ENCODE measurements at places on chromosomes 7 and 10. TPM values are rescaled to one million over a fixed set of nuclear protein-coding genes. Genes with fewer than 3 reads are reported as not detected.

SFRP4 gene
- 82.7 TPM for total RNA-seq

MEIG1 gene
- total RNA-seq, result not detected

UBE3C gene
- 52.3 TPM for total RNA-seq

MGAM2 gene
- 0.10 TPM for total RNA-seq

DYDC2 gene
- 3.1 TPM for total RNA-seq

CYTH3 gene
- total RNA-seq, result 26.9 TPM

MRPS17 gene
- 18.5 TPM for total RNA-seq

AGK gene
- total RNA-seq, result 43.7 TPM

KIAA1549 gene
- 11.1 TPM for total RNA-seq

WEE2 gene
- 0.30 TPM for total RNA-seq

NEURL1 gene
- 7.3 TPM for total RNA-seq

CNOT4 gene
- 26.4 TPM for total RNA-seq

NKX2-3 gene
- not detected for total RNA-seq

MYL10 gene
- total RNA-seq, result not detected

KIF11 gene
- total RNA-seq, result 14.4 TPM

GPNMB gene
- 47.6 TPM for total RNA-seq

FAM237B gene
- total RNA-seq, result not detected

PEX1 gene
- 46.4 TPM for total RNA-seq

NPY4R2 gene
- 0.89 TPM for total RNA-seq

PCBD1 gene
- 76.1 TPM for total RNA-seq

LEP gene
- total RNA-seq, result 0.06 TPM

C7orf25 gene
- 5.8 TPM for total RNA-seq

NAT16 gene
- 0.40 TPM for total RNA-seq

ACSM6 gene
- total RNA-seq, result not detected

EN2 gene
- total RNA-seq, result not detected

MAT1A gene
- total RNA-seq, result 0.44 TPM

CDC14C gene
- not detected for total RNA-seq

EPO gene
- 0.28 TPM for total RNA-seq

FAM25G gene
- not detected for total RNA-seq

GPRIN2 gene
- 9.3 TPM for total RNA-seq

DNAJC12 gene
- total RNA-seq, result 15.7 TPM

GRID1 gene
- 7.6 TPM for total RNA-seq

GNGT1 gene
- not detected for total RNA-seq

PNLIPRP3 gene
- total RNA-seq, result not detected

CALHM1 gene
- total RNA-seq, result 0.06 TPM

CYP3A7 gene
- total RNA-seq, result 1.3 TPM

CUBN gene
- total RNA-seq, result 10.6 TPM

GNAT3 gene
- not detected for total RNA-seq

CYP2C18 gene
- 0.17 TPM for total RNA-seq

SPDYE5 gene
- total RNA-seq, result 0.10 TPM

ITPRIP gene
- 3.1 TPM for total RNA-seq

MEST gene
- 316 TPM for total RNA-seq

EBLN1 gene
- not detected for total RNA-seq

FAM24B gene
- 2.6 TPM for total RNA-seq

MYOZ1 gene
- 1.6 TPM for total RNA-seq

MPP7 gene
- total RNA-seq, result 8.9 TPM

CAV1 gene
- total RNA-seq, result 71.0 TPM

C10orf62 gene
- total RNA-seq, result not detected

DYNC1I1 gene
- total RNA-seq, result 66.8 TPM

CTBP2 gene
- total RNA-seq, result 79.6 TPM

ASAH2 gene
- total RNA-seq, result 6.1 TPM

SPDYE9 gene
- total RNA-seq, result 0.06 TPM

SRRT gene
- total RNA-seq, result 21.3 TPM

Data from spinal cord (tissue), 10 donors.